Kidney (tissue), 22 donors: ENCODE measurements at places on chromosomes 2 and 18.
A peak's percentile ranks its signal among the peaks of the same experiment; 100 is the strongest.

DNA sequence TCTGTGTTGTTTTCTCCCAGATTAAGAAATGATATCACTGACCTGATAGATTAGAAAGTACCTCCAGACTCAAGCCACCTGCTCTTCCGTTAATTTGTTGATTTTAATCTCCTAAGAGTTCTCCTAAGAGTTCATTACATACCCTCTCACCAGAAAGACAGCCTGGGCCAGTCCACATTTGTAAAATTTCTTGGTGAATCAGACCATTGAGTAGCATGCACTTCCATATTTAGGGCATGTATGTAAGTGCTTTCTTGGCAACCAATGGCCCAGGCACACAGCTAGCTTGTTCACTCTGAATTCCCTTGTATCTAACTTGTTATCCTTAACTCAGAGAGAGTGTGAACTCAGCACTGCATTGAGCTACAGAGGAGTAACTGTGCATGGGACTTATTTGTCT lies 158.1 kb upstream of the ACAA2 start:
- no peak for DNase-seq

DNA sequence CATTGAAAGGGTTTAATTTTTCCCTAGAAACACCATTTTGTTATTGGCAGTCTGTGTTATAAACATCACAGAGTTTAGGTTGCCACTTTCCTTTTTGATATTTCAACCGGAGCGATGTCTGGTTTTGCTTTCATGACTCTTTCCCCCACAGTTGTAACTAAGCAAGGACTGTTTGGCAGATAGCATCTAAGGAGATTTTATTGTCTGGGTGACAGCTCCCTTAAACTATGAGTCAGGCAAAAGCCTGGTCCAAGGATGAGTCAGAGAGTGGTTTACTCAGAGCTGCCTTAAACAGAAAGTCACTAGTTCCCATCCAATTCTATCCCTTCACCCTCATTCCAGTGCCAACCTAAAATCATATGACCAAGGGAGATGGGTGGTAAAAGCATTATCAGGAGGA lies 341.6 kb upstream of the VWC2L start:
- peak; percentile 48 for DNase-seq

GRCh38 chr18:35393716-35394115 lies 16.6 kb upstream of the ZNF396 start:
- DNase-seq = no peak

GRCh38 chr2:167697948-167698347 lies 549.4 kb downstream of the STK39 start:
- no peak for DNase-seq

DNA sequence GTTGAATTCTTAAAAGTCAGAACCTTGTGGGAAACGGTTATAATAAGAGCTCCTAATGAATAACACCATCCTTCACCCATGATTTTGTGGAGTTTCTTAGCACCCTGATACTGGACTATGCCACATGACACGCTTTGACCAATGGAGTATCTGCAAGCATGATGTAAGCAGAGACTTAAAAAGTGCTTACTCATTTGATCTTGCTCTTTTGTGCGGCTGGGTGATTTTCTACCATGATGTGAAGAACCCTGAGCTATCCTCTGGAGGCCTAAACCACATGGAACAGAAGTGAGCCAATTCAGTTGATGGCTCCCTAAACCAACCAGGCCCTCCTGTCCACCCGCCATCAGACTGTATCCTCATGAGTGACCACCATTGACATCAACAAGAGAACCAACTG lies 70.9 kb downstream of the TCF4 start:
- no peak for DNase-seq

- no peak for DNase-seq
These were observed 42.5 kb upstream of the GLI2 start for GRCh38 chr2:120693121-120693520.

GRCh38 chr2:197919487-197919886 lies 115.1 kb downstream of the PLCL1 start:
- DNase-seq = no peak

- no peak for DNase-seq
These were observed 5.1 kb downstream of the PLEKHA3 start for GRCh38 chr2:178485356-178485755.

GRCh38 chr2:239087046-239087710 lies 239.3 kb downstream of the TWIST2 start:
- DNase-seq = no peak

DNA sequence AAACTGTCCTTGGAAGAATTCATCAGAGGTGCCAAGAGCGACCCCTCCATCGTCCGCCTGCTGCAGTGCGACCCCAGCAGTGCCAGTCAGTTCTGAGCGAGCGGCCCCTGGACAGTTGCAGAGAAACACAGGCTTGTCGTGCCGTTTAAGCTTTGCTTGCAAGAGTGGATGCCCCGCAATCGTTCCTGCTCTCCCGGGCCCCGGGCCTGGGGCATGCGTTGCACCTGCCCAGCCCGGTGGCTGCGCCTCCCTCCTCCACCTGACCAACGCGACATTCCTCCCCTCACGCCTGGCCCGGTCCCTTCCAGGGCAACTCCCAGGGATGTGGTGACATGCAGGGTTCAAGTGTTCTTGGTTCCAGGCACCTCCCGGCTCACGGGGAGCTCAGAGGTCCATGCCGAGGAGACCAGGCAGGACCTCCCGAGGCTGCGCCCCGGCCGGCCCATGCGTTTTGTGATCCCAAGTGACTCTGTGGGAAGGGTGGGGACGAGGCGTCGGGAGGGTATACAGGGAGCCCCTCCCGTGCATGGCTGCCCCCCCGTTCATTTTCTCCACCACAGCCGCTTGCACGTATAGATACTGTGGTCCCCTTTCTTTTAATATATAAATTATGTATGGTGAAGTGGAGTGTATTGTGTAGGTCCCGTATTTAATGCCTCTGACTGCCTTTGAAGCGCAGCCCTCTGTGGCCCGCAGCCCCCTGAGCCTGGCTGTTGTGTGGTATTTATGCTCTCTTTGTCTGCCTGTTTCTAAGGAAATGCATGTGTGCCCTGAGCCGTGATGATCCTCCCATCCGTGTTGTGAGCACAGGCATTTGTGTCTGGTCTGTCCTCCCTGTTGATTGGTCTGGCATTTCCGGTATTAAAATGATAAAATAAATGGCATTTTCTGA lies 21.2 kb downstream of the ODC1 start:
- peak; percentile 83 for DNase-seq

DNA sequence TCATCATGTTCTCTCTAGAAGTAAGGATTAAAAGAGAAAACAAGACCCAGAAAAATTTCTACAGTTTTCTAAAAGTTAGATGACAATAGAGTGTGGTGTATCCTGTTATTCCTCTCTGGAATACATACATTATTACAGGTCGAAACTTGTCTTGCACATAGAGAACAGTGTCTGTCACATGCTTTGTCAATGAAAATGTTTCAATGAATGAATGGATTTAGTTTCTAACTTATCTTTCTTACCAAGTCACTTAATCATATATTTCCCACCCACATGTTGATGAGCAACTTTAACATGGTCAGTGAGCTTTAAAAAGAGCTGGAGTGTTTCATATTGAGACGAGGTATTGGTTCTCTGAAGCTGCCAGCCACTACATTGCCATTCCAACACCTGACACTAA lies 4.3 kb downstream of the DSG4 start:
- DNase-seq = no peak

DNA sequence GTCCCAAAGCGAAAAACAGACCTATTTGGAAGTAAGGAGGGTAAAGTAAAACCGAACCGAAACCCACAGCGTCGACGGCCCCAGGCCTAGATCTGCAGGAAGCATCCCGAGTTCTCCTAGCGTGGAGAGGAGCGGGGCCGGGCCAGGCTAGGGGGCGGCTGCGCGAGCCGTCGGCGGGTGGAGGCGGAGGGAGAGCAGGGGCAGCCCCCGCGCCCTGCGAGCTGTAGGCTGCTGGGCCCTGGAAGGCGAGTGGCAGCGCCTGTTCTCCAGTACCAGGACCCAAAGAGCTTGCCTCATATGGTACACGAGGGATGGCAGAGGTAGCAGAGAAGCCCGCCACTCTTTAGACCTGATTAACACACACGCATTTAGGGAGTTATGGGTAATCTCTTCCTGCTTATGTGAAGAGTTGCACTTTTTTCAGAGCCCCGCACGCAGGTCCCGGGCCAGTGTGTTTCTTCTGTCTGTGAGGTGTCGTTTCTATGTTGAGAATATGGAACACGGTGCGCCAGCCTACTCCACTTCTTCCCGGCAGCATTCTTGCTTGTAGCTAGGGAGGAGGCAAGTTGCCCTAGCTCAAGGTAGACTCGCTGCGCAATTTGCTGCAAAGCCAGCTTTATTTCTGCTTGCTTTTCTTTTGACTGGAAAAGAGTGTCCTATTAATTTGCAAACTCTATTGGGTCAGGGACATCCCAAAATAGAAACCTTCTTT lies 71.1 kb downstream of the ARHGEF33 start:
- peak; percentile 74 for DNase-seq

- DNase-seq = no peak
These were observed 47.5 kb downstream of the RHBDD1 start for GRCh38 chr2:226883296-226883795.

GRCh38 chr2:169819106-169819505 lies 5.6 kb downstream of the METTL5 start:
- DNase-seq = no peak

DNA sequence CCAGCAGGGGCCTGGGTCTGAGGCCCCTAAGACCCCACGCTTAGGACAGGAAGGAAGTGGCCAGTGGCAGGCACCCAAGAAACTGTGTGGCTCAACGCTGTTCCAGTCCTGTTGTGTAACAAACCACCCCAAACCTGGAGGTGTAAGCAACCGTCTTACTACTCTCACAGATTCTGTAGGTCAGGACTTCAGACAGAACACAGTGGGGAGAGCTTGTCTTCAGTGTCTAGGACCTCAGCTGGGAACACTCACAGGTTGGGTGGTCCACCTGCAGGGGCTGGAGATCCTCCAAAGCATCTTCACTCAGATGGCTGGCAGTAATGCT lies 123.0 kb downstream of the KLHL29 start:
- no peak for DNase-seq
